GM03348 (cell line): ENCODE measurements at places on chromosomes 4 and X.
A peak's percentile ranks its signal among the peaks of the same experiment; 100 is the strongest.

- DNase-seq: peak; percentile 12
Observed at GRCh38 chr4:14749910-14750309, 252.4 kb upstream of the CPEB2 start.

GRCh38 chr4:2933566-2934076 lies 29.6 kb downstream of the NOP14 start:
- peak; percentile 50 for DNase-seq

DNA sequence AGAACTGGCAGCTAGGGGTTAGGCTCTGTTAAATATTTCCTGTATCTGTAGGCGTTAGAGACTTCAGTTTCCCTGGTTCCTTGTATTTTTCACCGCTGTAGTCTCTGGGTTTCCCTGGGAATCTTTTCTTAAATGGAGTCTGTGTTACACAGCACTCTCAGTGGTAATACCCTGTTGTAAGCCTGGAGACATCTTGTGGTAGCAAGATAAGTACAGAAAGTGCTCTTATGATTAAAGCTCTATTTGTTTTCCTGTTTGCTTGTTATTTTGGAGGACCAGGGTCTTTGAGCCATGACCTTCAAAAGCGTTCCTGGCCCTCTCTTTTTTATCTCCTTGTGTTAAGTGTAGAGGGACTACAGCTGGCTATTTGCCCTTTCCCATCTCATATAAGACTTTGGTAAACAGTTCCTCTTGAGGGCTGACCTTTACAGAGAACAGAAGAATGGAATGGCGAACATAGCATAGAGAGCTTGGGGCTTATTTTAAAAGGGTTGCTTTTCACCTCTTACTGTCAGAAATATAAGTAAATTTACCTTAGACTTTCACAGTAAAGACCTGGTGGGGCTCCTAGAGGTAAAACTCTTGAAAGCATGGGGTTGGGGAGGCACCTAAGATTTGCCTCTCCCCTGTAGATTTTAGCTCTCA lies 782.5 kb downstream of the FAT4 start:
- no peak for DNase-seq

DNA sequence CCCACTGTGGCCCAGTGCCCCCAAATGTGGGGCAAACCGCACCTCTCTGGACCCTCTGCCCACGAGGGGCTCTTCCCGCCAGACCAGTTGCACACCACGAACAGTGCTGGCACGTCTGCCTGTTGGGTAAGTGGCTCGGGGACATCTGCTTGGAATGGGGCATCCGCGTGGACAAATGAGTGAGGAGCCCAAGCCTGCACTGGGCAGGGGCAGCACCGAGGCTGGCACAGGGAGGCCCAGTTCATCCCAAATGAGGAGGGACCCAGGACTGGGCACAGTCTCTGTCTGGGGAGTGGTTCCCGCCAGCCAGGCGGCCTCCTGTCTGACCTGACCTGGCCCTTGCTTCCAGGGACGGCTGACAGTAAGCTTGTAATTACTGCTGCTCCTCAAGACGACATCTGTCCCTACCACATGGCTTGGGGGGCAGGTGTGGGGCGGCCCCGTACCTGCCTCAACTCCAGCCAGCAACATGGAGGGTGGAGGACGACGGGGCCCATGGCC lies 3.2 kb downstream of the SPON2 start:
- DNase-seq: no peak

DNA sequence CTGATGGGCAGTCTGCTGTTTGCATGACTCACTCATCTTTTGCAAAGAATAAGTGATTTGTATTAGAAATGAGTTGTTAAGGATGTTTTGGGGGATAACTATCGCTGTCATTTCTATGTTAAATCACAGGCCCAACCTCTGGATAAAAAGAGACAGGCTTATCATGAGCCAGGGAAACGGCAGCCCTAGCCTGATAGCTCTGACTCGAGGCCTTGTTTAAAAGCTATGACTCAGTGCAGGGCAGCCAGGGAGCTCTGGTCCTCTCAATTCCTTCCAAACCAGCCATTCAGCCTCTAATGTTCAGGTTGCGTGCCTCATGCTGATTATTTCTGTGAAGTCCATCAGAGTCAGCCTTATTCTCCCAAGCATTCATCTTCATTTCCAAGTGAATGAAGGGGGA lies 305.9 kb upstream of the HAND2 start:
- DNase-seq: peak; percentile 8
